Kidney (tissue), 22 donors: ENCODE measurements at places on chromosomes 6 and 20. TPM values are rescaled to one million over a fixed set of nuclear protein-coding genes. Genes with fewer than 3 reads are reported as not detected.

ETV7 gene
- polyA plus RNA-seq = 0.99 TPM

POU3F2 gene
- not detected for polyA plus RNA-seq

KCNS1 gene
- polyA plus RNA-seq = 0.19 TPM

TUBB1 gene
- 0.17 TPM for polyA plus RNA-seq

SLC32A1 gene
- polyA plus RNA-seq = not detected

SLC17A3 gene
- polyA plus RNA-seq = 149 TPM

CCN6 gene
- polyA plus RNA-seq = 8.4 TPM

HLA-DQA1 gene
- polyA plus RNA-seq = 29.6 TPM

SPTLC3 gene
- 7.1 TPM for polyA plus RNA-seq

SPATS1 gene
- polyA plus RNA-seq = not detected

WFDC9 gene
- not detected for polyA plus RNA-seq

MYO6 gene
- 32.0 TPM for polyA plus RNA-seq

RIMS4 gene
- polyA plus RNA-seq = not detected

KIAA0408 gene
- polyA plus RNA-seq = 0.47 TPM

PRPH2 gene
- polyA plus RNA-seq = 0.75 TPM

SDHAF4 gene
- polyA plus RNA-seq = 25.6 TPM
